ENCODE measurements at places on chromosomes 3 and 15. TPM values are rescaled to one million over a fixed set of nuclear protein-coding genes. Genes with fewer than 3 reads are reported as not detected.

Gene OR5AC2
- total RNA-seq, result not detected

Gene SCG3
- not detected for total RNA-seq

Gene GRAMD2A
- total RNA-seq, result 0.18 TPM

Gene RABL3
- total RNA-seq, result 28.0 TPM

Gene NEO1
- total RNA-seq, result 17.6 TPM

Gene ALS2CL
- 2.3 TPM for total RNA-seq

Gene HPS3
- 26.5 TPM for total RNA-seq

Gene REC114
- not detected for total RNA-seq

Gene CHL1
- total RNA-seq, result not detected

Gene MYO5C
- total RNA-seq, result not detected

Gene SETMAR
- 17.0 TPM for total RNA-seq

Gene EPHB1
- total RNA-seq, result under 0.01 TPM

Gene CKMT1A
- not detected for total RNA-seq

Gene APOD
- 5.5 TPM for total RNA-seq

Gene GOLGA8S
- not detected for total RNA-seq

Gene STRA6
- 11.2 TPM for total RNA-seq

Gene BOC
- total RNA-seq, result 12.2 TPM

Gene CERS3
- total RNA-seq, result not detected

Gene SLC24A5
- not detected for total RNA-seq

Gene GJD2
- total RNA-seq, result not detected

Gene SHC4
- total RNA-seq, result 1.9 TPM

Gene RASL12
- 12.1 TPM for total RNA-seq

Gene SETD2
- total RNA-seq, result 10.7 TPM

Gene SHQ1
- 15.1 TPM for total RNA-seq

Gene SERINC4
- total RNA-seq, result not detected

Gene PTPRG
- total RNA-seq, result 15.6 TPM

Gene FAM43A
- 6.1 TPM for total RNA-seq

Gene TEX55
- total RNA-seq, result not detected

Gene DCLK3
- total RNA-seq, result not detected

Gene POLQ
- 2.3 TPM for total RNA-seq

Gene PRICKLE2
- 7.5 TPM for total RNA-seq

Gene ANKUB1
- total RNA-seq, result not detected

Gene KBTBD13
- not detected for total RNA-seq

Gene LRRIQ4
- not detected for total RNA-seq

Gene PCSK6
- total RNA-seq, result not detected

Gene PSTPIP1
- 0.18 TPM for total RNA-seq

Gene ZPLD1
- not detected for total RNA-seq

Gene AP2M1
- total RNA-seq, result 645 TPM

Gene ZBED2
- total RNA-seq, result not detected

Gene FBXW12
- total RNA-seq, result not detected

Gene PIF1
- total RNA-seq, result 19.0 TPM

Gene HESX1
- not detected for total RNA-seq

Gene NMNAT3
- total RNA-seq, result under 0.01 TPM

Gene CCR8
- not detected for total RNA-seq

Gene MKRN3
- total RNA-seq, result not detected

Gene TLR9
- not detected for total RNA-seq
